ENCODE measurements at places on chromosomes 13 and 19. TPM values are rescaled to one million over a fixed set of nuclear protein-coding genes. Genes with fewer than 3 reads are reported as not detected.
A peak's percentile ranks its signal among the peaks of the same experiment; 100 is the strongest.

DNA sequence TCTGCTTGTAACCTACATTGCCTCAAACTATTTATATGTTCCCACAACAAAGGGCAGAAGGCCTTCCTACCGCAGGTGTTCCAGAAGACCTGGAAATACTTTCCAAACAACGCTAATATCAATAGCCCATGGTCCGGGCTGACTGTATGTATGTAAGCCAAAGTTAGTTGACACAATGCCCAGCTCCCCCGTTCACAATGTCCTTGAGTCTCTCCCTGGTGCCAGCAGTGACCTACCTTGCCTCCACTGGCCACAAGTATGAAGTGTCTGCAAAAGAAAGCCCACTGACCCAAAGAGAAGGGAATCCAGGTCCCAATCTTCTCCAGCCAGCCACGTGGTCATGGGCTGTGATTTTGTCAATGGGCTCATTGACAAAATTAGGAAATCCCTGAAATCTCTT, 118.6 kb downstream of the DLEU7 start:
- DNase-seq, result no peak

DNA sequence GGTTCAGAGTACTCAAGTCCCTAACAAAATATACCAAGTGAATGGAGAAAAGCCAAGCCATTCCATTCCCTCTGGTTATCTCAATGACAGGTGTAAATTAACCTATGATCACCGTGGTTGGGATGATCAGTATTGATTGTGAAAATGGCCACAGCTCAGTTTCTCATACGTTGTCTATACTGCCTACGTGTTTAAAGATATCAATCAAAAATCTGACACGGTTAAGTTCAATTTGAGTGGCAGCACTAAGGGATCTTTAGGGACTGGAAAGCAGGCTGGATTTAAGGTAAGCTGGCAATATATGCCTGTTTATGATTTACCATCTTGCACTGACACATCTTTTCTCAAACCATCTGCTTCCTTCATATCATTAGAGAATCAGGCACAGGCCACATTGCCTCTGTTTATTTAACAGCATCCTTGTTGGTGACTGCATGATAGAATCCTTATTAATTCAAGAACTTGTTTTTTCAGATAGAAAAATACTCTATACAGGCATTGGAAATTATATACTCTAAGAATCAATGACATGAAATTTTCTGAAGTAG, 907.9 kb downstream of the PCDH9 start:
- no peak for DNase-seq

PNPLA6 gene
- 52.7 TPM for polyA plus RNA-seq

DNA sequence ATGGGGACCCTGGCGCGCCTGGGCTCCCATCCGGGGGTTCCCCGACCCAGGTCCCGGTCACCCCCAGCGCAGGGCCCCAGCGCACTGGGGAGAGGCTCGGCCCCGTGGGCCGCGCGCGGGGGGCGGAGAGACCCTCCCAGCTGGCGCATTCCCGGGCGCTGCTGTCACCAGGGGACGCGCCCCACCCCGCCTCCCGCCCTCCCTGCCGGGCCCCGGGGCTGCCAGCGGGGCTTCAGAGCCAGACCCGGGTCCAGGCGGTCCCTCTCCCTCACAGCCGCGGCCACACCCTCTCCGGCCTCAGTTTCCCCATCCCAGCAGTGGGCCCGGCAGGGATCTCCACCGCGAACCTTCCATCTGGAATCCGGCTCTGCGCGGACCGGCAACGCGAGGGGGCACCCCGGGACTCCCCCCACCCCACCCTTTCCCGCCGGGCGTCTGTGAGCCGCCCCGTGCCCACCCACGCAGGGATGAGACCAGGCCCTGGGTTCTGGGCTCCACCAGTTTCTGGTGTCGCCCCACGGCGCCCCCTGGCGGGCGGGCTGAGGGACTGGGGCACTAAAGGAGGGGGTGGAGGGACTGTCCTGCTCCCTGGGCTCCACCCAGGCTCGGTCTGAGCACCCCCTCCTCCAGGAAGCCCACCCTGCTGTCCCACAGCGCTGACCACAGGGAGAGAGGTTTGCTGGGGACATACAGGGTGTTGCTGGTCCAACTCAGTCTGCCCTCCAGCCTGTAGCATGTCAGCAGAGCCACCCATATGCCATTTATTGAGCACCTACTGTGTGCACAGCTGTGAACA, 878 bp upstream of the ADAMTSL5 start:
- peak; percentile 53 for DNase-seq

GRCh38 chr19:28701491-28701890, 511.5 kb downstream of the UQCRFS1 start:
- DNase-seq, result no peak

SYDE1 gene
- polyA plus RNA-seq, result 64.9 TPM

ADPRHL1 gene
- polyA plus RNA-seq, result 0.67 TPM

- no peak for DNase-seq
Measured at GRCh38 chr19:51173681-51174080, 31.6 kb downstream of the SIGLEC7 start.

DNA sequence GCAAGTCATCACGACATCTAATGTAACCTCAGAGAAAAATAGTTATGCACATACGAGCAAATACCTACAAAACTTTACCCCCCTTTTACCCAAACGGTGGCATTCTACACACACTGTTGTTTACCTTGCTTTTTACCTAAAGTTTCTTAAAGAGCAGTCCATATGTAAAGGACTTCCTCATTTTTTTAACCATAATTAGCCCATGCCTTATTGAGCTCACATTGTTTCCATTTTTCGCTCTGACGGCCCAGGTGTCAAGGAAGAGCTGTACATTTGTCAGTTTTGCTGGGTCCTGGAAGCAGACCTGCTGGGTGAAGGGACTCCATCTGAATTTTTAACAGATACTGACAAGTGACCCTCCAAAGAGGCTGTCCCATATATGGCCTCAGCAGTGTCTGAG, 89.4 kb downstream of the STK24 start:
- no peak for DNase-seq
